ENCODE measurements at places on chromosomes 4 and X. TPM values are rescaled to one million over a fixed set of nuclear protein-coding genes. Genes with fewer than 3 reads are reported as not detected.

The SPON2 gene
- 22.8 TPM for total RNA-seq

The HADH gene
- total RNA-seq = 252 TPM

The CT45A3 gene
- not detected for total RNA-seq

The ADGRG4 gene
- not detected for total RNA-seq

The MUC7 gene
- total RNA-seq = not detected

The DIPK2B gene
- total RNA-seq = 20.8 TPM

The VCX3A gene
- not detected for total RNA-seq

The AFP gene
- not detected for total RNA-seq

DNA sequence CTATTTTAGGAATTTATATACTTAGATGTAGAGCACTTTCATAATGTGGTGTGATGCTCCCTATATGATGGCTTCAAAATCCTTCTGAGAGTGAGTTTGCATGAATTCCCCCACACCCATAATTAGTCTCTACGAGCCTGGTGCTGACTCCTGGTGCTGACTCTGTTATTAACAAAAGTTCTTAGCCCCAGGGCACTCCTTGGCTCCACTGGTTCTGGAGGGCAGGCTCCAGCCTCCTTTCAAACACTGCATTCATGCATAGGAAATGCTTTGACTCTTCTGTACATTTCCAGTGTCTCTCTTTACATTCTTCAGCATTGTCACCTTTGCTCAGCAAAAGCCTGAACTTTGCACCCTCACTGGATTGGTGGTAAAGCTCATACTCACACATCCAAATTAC lies 64.0 kb downstream of the LNX1 start:
- DNase-seq = no peak

DNA sequence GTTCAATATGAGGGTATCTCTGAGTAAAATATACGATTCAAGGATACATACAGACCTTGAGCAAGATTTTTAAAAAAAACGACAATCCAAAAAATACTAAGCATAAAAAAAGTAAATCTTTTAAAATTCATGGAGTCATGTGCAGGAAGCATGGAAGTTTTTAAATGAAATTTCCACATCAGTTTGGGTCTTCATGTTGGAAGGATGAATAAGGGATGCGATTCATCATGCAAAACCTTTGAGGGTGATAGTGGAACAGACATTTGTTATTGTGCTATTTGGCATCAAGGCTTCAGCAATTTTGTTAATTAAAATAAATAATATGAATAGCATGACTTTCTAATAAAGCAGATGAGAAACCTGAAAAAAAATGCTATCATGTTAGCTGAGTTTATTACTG lies 815.0 kb upstream of the PCDH10 start:
- DNase-seq = no peak

GRCh38 chrX:116204932-116205331 lies 34.4 kb downstream of the AGTR2 start:
- DNase-seq = no peak

- no peak for DNase-seq
Measured at GRCh38 chr4:71830497-71831190, 46.8 kb upstream of the GC start.

DNA sequence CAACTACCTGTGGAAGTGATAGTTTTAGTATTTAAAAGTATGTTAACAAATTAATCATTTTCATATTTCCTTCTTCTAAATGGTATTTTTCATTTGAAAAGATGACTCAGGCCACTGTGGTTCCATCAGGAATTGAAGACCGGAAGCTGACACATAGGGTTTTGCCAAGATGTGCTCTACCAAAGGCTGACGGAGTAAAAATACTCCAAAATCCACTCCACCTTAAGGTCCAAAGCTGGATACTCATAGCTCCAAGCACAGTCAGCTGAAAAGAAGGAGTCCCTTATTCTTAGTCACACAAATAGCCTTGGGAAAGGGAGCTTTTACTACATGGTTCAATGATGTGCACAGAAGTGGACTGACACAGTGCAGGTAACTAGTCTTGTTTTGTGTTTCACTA lies 472.0 kb downstream of the ARAP2 start:
- DNase-seq = no peak

DNA sequence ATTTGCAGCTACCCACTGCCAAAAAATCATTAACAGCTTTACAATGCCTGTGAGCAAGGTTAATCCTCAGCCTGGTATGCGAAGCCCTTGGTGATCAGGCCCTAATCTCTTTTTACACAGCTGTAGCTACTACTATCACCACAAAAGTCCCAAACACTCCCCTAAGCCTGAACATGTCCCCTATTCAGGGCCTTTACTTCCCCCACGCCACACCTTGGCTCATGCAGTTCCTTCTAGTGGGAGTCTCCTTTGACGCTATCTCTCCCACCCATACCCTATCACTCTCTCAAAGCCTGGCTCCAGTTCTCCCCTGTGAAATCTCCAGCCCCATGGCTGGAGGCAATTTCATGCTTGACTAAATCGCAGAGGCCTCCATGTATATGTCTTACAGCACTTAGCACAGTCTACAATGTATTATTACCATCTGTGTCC lies 90.6 kb upstream of the CBR4 start:
- no peak for DNase-seq

- peak; percentile 90 for DNase-seq
Measured at GRCh38 chr4:128835498-128836222, 26.2 kb downstream of the JADE1 start.

DNA sequence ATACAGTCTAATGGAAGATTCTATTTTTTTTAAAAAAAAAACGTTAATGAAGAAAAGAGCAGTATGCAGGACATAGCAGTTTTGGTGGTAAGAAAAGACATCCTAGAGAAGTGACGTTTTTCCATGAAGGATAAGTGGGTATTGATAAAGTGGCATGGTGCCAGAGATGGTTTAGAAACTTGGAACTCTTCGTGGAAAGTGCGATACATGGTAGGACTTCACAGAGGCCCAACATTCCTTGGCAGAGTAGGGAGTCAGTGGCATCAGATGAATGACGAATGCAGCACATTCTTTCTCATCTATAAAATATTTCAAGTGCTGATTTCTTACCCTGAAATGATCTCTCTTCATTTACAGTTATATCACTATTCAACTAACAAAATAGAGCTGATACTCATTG lies 298.7 kb downstream of the CCSER1 start:
- no peak for DNase-seq

- DNase-seq = no peak
Measured at GRCh38 chr4:138592796-138593195, 350.6 kb upstream of the SLC7A11 start.

DNA sequence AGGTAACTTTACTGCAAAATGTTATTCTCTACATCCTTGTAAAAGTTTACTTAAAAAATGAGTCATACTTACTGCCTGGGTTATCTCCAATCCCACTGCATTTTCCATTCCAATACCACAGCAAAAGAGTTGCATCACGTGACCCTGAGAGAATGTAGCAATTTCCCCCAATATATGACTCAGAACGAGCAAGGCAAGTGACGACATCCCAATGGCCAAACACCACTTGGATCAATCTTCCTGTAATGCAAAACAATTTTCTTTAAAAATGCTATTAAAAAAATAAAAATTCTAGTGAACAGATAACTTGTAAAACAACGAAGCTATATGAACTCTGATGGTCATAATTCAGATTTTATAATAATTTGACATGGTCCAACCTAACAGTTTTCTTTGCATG lies 224.3 kb downstream of the DCLK2 start:
- no peak for DNase-seq

DNA sequence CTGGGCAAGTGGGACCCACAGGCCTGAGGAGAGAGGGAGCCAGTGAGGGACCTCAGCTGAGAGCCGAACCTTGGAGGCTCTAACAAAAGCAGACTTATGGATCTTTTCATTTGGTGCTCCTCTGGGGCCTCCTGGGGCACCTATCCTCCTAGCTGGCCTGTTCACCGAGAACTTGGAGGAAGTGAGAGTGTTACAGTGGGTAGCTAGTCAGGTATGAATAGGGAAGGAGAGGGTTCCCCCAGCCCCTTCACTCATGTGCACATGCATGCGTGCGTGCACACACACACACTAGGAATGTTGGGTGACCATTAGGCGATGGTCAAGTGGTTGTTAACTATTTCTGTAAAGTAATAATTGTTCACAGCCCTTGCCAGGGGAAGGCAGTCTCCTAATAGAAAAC lies 18.6 kb upstream of the TMEM185A start:
- DNase-seq = no peak

DNA sequence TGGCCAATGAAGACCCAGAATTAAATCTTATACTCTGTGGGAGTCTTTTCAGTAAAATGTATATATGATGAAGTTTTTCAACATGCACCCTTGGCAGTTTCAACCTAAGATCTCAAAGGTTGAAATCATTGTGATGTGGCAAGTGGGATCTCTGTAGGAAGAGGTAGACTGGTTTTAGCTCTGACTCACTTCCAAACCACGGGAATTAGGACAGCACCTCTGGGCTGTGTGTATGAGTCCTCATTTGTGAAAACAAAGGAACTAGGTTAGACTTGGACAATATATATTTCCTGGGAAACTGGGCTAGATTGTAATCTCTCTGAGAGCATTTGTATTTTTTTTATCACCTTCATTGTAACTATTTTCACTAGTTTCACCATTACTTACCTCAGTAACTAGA lies 333.0 kb downstream of the ADGRL3 start:
- DNase-seq = no peak

DNA sequence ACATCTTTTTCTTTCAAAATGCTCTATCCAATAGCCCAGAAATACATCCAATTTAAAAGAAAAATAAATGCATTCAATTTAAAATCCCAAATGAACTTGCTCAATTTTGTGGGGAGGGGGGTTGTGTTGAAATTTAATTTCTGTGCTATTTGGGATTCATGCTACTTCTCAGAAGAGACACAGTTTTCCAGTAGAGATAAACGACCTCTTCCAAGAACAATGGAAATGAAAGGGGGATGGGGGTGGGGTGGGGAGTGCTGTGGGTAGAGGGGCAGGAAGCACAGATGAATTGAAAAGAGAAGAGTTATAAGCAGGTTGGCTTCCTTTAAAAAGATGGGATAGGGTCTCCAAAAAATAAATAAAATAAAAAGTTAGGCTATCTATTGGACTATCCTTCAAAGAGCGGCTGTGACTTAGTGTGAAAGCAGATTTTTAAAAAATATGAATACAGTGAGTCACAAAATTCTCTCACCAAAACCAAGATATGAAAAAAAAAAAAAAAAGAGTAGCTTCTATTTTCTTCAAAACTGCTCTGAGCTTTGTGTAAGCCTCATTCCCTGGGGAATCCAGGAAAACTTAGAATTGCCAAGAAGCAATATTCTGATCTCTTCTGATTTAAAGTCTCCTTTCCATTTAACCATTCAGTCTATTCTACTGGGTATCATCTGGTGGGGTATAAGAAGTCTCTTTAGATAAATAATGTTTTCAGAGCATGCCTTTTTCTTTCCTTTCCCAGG lies 324.3 kb downstream of the PTTG2 start:
- no peak for DNase-seq

- DNase-seq = peak; percentile 73
Measured at GRCh38 chr4:26267087-26267486, 53.7 kb upstream of the RBPJ start.

DNA sequence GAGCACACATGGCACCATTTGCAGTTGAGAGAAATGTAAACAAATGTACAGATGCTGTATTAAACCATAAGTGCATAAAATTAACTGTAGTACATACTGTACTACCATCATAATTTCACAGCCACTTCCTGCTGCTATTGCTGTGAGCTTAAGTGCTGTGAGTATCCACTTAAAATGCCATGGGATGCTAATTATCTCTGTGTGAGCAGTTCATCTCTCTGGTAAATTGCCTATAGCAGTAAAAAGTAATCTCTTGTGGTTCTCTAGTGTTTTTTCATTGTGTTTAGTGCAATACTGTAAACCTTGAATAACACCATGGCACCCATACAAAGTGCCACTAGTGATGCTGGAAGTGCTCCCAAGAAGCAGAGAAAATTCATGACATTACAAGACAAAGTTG lies 9.9 kb upstream of the SCOC start:
- DNase-seq = no peak

- no peak for DNase-seq
Measured at GRCh38 chr4:71677568-71677967, 106.3 kb downstream of the GC start.

GRCh38 chrX:154056770-154057241 lies 37.1 kb upstream of the IRAK1 start:
- DNase-seq = no peak

GRCh38 chr4:6325788-6326290 lies 56.2 kb downstream of the WFS1 start:
- no peak for DNase-seq

DNA sequence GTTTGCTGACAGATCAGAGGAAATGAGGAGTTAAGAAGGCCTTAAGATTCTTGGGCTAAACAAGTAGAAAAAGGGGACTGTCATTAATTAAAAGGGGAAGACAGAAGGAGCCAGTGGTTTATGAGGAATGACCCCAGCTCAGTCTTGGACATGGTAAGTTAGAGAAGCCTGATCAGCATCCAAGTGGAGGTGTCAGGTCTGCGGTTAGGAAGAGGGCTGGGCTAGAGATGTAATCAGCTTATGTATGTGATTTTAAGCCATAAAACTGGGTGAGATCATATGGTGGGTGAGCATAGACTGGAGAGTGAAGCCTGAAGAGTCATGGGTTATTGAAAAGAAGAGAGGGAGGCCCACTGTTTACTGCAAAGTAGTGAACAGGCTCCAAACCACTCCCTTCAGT lies 246.1 kb downstream of the NR3C2 start:
- DNase-seq = no peak

DNA sequence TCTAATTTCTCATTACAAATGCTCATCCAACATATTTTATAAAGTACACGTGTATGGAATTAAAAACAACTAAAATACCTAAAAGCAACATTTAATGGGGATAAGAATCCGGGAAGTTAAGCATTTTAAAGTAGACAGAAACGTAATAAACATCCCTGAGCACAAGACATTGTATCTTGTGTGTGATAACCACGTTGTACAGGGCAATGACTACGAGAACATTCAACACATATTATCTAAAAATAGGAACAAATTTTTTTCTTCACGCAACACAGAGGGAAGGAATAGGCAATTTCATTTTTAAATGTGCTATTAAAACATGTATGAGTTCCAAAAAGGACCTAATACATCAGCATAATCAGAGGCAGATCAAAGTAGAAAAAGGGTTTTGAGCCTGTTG lies 49.5 kb downstream of the AMMECR1 start:
- DNase-seq = no peak

GRCh38 chr4:62709618-62710252 lies 1509.6 kb downstream of the ADGRL3 start:
- no peak for DNase-seq

DNA sequence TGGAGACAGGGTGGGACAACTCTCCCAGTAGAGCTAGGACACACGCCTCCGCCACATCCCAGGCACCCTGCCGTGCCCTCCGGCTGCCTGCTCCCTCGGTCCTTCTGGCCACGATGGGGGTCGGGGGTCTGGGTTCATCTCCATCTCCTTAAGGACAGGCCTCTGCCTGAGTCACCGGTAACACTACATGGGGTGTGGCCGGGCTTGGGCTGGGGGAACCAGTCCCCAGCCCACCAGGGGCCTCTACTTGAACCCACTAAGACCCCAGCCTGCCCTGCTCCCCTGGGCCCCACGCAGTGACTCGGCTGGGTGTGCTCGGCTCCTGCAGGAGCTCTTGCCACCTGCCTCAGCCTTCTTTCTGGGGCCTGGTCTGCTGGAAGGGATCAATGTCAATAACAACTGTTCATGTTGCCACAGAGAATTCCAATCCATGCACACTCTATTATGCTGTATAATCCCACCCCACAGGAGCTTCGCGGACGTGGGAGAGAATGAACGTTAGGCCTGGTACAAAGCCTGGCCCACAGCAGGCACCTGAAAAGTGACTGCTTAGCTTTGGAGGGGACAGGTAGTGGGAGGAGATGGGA lies 177.7 kb upstream of the PSAPL1 start:
- no peak for DNase-seq
